ENCODE measurements at places on chromosomes 7 and 10. TPM values are rescaled to one million over a fixed set of nuclear protein-coding genes. Genes with fewer than 3 reads are reported as not detected.

GRCh38 chr7:113142385-113143119 lies 24.2 kb upstream of the SMIM30 start:
- no peak for DNase-seq

DNA sequence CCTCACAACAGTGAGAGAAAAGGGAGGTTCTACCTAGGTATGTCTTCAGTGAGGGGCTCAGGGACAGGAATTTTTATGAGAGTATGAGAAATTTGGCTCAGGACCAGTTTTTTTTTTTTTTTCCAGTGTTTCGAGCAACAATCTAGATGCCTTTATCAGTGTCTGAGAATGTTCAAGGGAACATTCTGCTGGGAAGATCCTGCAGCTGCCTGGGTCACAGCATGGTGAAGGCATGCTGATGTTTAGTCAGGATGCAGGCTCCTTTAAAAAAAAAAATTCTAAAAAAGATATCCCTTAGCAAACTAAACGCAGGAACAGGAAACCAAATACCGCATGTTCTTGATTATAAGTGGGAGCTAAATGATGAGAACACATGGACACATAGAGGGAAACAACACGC lies 31.0 kb downstream of the SBDS start:
- no peak for DNase-seq

DNA sequence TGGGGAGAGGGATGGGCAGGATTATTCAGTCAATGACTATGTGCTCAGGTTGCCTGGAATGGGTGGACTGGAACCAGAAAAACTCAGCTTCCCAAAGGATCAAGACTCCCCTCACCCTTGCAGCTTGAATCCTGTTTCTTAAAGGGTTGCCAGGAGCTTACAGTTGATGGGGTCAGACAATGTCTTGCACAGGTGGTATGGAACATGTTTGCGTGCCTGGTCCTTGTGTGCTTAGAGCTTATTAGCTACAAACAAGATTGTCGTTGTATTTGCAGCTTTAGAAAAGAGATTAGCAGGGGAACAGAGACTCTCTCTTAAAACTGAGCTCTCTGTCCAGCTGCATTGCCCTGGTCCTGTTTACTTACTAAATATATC lies 56.9 kb downstream of the PRR15 start:
- DNase-seq: no peak

Gene CYP26C1
- total RNA-seq: 0.16 TPM

Gene SPDYE2B
- total RNA-seq: not detected

Gene KLLN
- 0.44 TPM for total RNA-seq

Gene TMEM106B
- 71.0 TPM for total RNA-seq

- no peak for DNase-seq
These were observed 22.5 kb upstream of the UCMA start for GRCh38 chr10:13256627-13257026.

DNA sequence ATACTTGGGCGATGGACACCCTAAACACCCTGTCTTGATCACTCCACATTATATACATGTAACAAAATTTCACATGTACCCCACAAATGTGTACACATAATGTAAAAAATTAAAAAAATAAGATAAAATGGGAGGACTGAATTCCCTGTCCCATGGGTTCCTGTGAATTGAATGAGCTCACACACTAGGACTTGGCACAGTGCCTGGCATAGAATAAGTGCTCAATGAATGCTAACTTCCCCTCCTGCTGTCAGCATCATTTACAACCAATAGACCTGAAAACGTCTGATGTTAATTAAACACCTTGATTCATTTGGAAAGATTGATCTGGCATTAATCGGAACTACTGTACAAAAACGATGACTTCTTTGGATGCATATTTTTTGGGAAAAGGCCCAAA lies 117.3 kb upstream of the ZNF438 start:
- DNase-seq: no peak

Gene SPDYE6
- total RNA-seq: not detected

Gene KIFBP
- 37.9 TPM for total RNA-seq

DNA sequence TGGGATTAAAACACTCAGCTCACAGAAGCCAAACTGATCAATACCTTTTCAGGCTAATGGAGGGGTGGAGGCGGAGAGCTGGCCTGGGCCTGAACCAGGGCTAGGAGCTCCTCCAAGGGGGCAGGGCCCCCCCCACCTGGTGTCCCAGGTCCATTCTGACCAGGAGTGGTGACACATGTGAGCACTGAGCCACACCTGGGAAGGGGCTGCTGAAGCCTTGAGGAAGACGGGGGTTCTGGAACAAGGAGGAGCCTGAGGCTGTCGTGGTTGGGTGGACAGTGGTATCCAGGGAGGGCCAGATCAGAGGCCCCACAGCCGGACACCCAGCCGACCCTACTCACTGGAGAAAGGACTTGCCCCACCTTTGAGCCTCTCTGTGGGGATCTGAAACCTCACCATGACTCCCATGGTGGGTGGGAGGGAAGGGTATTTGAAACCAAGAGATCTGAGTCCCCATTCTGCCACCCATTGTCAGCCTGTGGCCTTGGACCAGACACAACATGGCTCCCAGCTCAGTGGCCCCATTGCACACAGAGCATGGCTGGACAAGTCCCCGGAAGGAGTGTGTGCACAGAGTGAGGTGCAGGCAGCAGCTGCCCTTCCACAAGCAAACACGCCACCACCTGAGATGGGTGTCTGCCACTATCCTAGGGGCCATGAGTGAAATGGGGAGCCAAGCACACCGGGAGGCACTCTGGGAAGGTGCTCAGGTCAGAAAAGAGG lies 12.4 kb downstream of the TMEM273 start:
- no peak for DNase-seq

DNA sequence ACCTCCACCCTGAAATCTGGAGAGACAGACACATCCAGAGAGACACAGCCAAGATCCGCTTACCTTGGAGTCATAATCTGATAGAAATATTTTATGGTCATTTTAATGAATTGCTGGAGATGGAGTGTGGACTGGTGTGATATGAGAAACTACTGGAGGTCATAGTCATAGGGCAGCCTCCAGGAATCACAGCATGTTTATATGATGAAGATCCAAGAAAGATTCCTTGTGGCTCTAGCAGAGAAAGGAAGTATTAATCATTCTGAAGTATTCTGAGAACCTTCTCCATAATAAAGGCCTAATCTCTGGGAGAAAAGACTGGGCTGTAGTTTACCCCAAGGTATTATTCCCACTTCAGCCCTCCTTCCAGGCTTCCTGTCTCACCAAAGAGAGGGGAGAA lies 38.0 kb downstream of the POLR1F start:
- no peak for DNase-seq

GRCh38 chr10:113854761-113855588 lies 514 bp downstream of the NHLRC2 start:
- DNase-seq: no peak

- peak; percentile 28 for DNase-seq
These were observed 481.6 kb downstream of the SH2D4B start for GRCh38 chr10:81019029-81019890.

- DNase-seq: no peak
These were observed 93.8 kb upstream of the HDAC9 start for GRCh38 chr7:18401757-18402156.

- no peak for DNase-seq
These were observed 107.7 kb upstream of the MPP7 start for GRCh38 chr10:28410420-28411135.

DNA sequence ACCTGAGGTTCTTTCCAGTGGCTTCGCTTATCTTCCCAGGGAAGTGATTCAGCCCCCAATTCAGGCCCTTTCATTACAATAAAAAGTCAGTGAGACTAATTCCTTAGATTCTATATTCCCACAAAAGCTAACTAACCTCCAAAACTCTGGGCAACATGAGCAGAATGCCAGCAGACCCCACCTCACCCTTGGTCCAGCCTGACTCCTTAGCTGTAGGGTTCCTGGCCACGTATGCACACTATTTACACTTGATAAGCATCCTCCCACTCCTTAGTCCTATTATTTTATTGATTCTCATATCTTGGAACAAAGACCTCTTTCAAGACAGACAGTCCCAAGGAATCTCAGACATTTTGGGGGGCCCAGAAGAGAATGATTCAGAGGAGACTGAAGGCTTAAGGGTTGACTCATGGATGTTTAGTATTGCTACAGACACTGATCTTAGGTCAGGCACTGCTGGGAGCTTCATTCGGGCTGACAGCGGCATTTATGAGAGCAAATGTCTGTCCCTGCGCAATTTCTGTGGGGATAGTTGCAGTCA lies 162.6 kb upstream of the GDF10 start:
- DNase-seq: no peak

Gene NRP1
- total RNA-seq: 74.7 TPM

Gene ARID5B
- total RNA-seq: 166 TPM
